Activated naive CD8-positive, alpha-beta T cell treated with anti-CD3 and anti-CD28 coated beads, Interleukin-2, amount 10 ng/mL, durations not matched to agents 7 days and 5 days (primary cell): ENCODE measurements at places on chromosomes 5 and 9. TPM values are rescaled to one million over a fixed set of nuclear protein-coding genes. Genes with fewer than 3 reads are reported as not detected.

S1PR3 gene
- 0.06 TPM for total RNA-seq

CD180 gene
- total RNA-seq = 0.69 TPM

DNA sequence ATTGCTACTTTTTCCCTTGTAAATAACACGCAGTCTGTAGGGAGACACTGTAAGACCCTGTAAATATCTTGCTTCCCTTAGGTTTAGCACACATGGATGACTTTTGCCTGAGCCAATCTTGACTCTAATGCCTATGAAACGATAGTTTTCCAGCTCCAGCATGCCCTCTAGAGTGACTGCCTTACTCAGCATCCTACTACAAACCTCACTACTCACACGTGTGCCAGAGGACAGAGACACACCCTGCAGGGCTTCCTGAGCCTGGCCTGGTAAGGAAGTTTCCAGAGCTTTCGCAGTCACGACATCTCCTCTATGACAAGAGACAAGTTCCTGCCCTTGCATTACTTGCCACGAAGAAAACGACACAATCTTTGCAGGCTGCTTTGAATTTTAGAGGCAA lies 138.1 kb downstream of the ATPSCKMT start:
- no peaks in the 10 kb centered on the region for H3K27me3 ChIP-seq
- no peak overlapping the region for H3K27ac ChIP-seq
- H3K4me1 ChIP-seq = peaks cover 2% of the 10 kb centered on the region
- no peaks in the 10 kb centered on the region for H3K36me3 ChIP-seq
- H3K4me3 ChIP-seq = no peak overlapping the region

DNA sequence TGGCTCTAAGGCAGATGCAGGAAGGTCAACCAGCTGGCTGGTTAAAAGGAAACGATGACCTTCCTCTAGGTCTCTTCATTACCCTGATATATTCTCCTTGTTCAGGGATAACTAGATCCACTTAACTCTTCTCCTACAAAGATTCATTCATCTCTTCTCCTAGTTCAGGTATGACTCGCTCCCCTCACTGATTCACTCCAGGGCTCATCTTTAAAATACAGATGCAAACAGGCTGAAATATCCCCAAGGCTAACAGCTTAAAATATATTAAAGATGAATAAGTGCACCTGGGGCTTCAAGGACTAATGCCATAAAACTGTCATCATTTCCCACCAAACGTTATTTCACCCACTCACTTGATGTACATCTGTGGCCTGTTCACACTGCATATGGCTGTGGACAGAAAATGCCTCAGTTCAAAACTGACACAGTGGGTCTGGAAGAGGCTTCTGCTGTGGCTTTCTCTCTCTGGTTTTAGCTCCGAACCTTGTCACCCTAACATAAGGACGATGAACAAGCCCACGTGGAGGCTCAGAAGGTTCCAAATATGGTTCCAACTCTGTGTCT lies 366.9 kb downstream of the DEPDC1B start:
- no peaks in the 10 kb centered on the region for H3K36me3 ChIP-seq
- H3K4me1 ChIP-seq = no peaks in the 10 kb centered on the region
- no peak for DNase-seq

DNA sequence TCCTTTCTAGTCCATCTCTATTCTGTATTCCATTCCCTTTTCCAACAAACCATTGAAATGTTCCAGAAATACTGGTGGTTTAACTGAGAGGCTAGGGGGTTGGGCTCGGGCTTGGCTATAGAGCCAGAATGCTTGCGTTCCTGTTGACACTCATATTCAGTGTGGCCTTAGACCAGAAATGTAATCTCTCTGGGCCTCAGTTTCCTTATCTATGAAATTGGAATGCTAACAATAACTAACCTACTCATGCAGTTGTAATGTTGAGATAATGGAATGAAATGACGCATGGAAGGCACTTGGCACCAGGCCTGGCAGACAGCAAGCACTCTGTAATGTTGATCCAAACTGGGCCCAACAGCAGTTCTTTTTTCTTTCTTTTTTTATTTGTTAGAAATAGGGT lies 26.8 kb downstream of the JADE2 start:
- no peak for DNase-seq
- no peak overlapping the region for H3K27ac ChIP-seq
- H3K4me3 ChIP-seq = no peak overlapping the region
- no peaks in the 10 kb centered on the region for H3K27me3 ChIP-seq

CXCL14 gene
- not detected for total RNA-seq

ZNF367 gene
- total RNA-seq = 26.0 TPM

C5orf46 gene
- not detected for total RNA-seq

- peaks cover 34% of the 10 kb centered on the region for H3K4me1 ChIP-seq
- no peaks in the 10 kb centered on the region for H3K27me3 ChIP-seq
- DNase-seq = peak; percentile 63
- peak overlapping the region; percentile 96 for H3K4me3 ChIP-seq
Observed at GRCh38 chr9:75891277-75891741, 836 bp downstream of the PCSK5 start.

DNA sequence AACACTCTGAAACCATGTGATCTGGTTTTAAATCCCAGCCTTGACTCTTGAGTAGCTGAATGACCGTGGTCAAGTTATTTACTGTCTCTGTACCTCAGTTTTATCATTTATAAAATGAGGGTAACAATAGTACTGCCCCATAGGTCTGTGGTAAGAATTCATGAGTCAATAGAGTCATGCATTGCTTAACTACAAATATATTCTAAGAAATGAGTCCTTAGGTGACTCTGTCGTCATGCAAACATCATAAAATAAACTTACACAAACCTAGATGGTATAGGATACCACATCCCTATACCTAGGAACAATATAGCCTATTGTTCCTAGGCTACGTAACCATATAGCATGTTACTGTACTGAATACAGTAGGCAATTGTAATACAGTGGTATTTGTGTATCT lies 20.3 kb upstream of the ABCA1 start:
- no peak overlapping the region for H3K4me3 ChIP-seq
- no peak overlapping the region for H3K27ac ChIP-seq

DNA sequence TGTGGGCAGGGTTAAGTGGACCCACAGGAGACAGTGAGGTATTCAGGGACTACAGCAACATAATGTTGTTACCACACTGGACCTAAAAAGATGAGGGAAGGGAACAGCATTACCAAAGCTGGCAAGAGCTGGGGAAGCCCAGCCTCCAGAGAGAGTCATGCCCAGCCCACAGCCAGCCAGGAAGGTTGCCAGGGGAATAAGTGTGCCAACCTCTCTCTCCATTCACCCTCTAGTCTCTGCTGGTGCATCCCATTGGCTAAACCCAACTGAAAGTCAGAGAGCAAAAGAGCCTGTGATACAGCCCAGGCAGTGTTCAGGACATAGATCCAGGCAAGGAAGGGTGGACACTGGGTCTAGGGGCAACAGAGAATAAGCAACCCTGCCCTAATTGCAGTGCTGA lies 35.8 kb upstream of the AFAP1L1 start:
- H3K4me1 ChIP-seq = peaks cover 13% of the 10 kb centered on the region
- H3K27me3 ChIP-seq = peaks cover 8% of the 10 kb centered on the region
- H3K27ac ChIP-seq = no peak overlapping the region
- H3K36me3 ChIP-seq = no peaks in the 10 kb centered on the region
- H3K4me3 ChIP-seq = no peak overlapping the region

DNA sequence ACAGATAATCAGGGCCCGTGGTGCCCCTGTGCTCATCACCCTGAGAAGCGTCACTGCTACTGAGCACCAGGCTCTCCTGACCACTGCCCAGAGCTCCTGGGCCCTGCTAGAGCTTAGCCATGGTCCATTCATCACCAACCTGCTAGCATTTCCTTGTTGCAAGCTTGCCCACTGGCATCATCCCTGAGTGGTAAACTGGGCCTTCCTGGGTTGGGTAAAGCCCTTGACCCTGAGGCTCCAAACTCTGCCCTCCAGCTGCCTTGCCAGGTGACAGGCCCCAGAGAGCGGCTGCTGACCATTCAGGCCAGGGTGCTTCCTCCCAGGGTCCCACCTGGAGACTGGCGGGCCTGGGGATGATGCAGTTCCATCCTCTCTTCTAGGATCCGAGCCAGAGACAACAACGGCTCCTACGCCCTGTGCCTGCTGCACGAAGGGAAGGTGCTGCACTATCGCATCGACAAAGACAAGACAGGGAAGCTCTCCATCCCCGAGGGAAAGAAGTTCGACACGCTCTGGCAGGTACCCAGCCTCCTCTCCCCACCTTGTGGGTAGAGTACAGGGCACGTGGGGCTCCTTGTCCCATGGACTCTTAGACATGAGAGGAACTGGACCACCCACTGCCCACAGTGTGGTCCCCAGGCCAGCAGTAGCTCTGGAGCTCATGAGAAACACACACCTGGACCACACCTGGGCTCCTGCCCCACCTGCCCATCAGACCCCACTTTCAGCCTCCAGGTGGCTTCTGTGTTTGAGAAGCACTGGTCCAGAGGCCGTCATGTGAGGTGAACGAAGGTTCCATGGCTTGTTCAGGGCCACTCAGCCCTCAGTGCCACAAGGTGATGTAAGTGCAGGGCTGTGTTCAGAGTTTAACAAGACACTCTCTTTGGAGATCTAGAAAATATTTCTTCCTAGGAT lies 60.5 kb downstream of the SYK start:
- H3K36me3 ChIP-seq = no peaks in the 10 kb centered on the region
- no peak for DNase-seq
- H3K4me1 ChIP-seq = peaks cover 26% of the 10 kb centered on the region
- H3K27ac ChIP-seq = no peak overlapping the region
- H3K27me3 ChIP-seq = peaks cover 11% of the 10 kb centered on the region

- peaks cover 12% of the 10 kb centered on the region for H3K36me3 ChIP-seq
- H3K4me1 ChIP-seq = peaks cover 45% of the 10 kb centered on the region
- peak overlapping the region; percentile 60 for H3K27ac ChIP-seq
- no peaks in the 10 kb centered on the region for H3K27me3 ChIP-seq
- peak; percentile 37 for DNase-seq
Observed at GRCh38 chr5:139272471-139273321, 20.8 kb upstream of the MATR3 start.

CDH9 gene
- not detected for total RNA-seq

DNA sequence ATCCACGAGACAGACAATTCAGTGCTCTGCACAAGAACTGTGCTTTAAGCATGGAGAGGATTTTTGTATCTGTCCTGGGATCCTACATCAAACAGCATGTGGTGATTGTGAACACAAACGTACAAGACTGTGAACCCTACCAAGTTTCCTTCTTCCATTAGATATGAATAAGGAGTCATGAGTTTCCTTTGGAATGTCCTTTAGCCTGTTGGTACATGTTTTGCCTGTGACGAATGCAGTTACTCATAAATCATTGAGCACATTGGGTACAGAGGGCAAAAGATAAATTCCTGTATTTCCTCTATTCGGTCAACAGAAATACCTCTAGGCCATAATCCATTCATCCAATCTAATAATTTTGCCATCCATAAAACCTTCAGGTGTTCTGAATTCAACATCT lies 61.5 kb downstream of the FXN start:
- no peaks in the 10 kb centered on the region for H3K4me1 ChIP-seq
- DNase-seq = no peak
- H3K4me3 ChIP-seq = no peak overlapping the region
- no peaks in the 10 kb centered on the region for H3K27me3 ChIP-seq

DNA sequence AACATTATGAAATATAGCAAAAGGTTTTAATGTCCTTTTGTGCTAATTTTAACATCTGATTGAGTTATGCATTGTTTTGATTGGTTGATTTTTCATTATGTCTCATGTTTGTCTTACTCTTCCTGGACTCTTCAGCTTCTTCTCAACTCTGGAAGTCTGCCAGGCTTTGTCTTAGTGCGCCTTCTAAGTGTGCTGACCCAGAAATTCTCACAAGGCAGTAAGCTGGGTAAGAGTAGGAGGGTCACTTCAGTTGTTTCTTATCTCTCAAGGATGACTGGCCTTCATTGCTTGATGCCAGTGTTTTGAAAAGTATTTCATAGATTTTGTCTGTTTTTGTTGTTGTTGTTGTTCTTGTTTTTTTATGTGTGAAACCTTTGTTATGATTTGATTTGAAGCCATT lies 59.2 kb downstream of the RIC1 start:
- H3K27ac ChIP-seq = no peak overlapping the region
- H3K4me1 ChIP-seq = peaks cover 3% of the 10 kb centered on the region
- no peaks in the 10 kb centered on the region for H3K27me3 ChIP-seq
- no peak for DNase-seq
- H3K36me3 ChIP-seq = peaks cover 17% of the 10 kb centered on the region
- H3K4me3 ChIP-seq = no peak overlapping the region

DNA sequence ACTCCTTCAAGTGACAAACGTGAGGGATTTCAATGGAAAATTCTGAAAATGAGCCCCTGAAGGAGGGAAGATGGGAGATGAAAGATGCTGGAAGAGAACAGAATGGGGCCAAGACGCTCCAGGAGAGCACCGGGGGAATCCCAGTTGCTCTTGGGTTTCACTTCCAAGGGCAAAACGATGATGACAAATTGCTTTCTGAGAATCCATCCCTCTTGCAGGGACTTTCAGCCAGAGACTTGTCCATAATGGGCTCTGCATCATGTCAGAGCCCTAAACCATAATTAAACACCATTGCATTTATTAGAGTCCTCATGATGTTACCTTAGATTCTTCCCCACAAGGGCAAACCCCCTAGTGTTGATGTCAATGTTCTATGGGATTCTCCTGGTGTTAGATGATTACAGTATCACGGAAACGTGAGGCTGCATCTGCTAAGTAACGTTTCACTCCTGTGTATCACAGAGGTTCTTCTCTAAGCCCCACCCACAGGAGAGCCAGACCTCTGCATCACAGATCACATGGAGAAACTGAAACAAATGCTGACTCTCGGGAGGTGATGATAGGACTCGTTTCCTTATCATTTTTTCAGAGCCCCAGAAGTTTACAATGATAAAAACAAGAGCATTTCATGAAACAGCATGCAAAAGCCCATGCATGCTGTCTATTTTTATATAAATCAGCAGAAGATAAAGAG lies 114.4 kb downstream of the TENT4A start:
- H3K4me1 ChIP-seq = peaks cover 46% of the 10 kb centered on the region
- peaks cover 4% of the 10 kb centered on the region for H3K36me3 ChIP-seq
- no peak for DNase-seq
- no peaks in the 10 kb centered on the region for H3K27me3 ChIP-seq
- peak overlapping the region; percentile 96 for H3K27ac ChIP-seq
- peak overlapping the region; percentile 84 for H3K4me3 ChIP-seq

DNA sequence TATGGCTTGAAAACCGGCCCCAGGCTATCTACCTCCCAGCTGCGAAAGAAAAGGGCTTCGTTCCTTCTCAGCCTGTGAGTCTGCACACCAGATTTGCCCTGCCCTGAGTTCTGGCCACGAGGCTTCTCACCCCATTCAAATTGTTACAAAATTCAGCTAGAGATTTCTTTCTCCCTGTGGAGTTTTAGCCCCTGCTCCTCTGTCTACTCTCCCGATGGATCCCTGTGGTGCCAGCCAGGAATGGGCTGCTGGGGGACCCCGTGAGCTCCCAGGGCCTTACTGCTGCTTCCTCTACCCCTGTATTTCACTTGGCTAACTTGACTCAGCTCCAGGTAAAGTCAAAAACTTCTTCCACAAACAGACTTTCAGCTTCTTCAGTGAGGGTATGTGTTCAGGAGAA lies 9.3 kb upstream of the RNF20 start:
- peaks cover 29% of the 10 kb centered on the region for H3K27me3 ChIP-seq
- no peak overlapping the region for H3K27ac ChIP-seq
- H3K4me3 ChIP-seq = no peak overlapping the region
- no peaks in the 10 kb centered on the region for H3K36me3 ChIP-seq

DNA sequence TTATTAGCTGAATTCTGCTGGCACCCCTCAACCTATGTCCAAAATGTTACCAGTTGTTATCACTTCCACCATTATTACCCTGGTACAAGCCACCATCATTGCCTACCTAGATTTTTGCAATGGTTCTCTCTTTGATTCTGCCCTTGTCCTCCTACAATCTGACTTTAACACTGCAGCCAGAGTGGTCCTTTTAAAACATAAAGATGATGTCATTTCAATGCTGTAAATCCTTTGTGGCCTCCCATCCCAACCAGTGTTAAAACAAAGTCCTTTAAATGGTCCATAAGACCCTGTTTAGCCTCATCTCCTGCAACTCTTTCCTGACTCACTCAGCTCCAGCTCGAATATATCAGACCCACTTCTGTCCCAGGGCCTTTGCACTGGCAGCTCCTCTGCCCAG lies 54.9 kb upstream of the FSTL4 start:
- no peak for DNase-seq
- peaks cover 8% of the 10 kb centered on the region for H3K27me3 ChIP-seq
- no peaks in the 10 kb centered on the region for H3K4me1 ChIP-seq
- no peak overlapping the region for H3K4me3 ChIP-seq
